ENCODE measurements at places on chromosomes 1 and 21.

DNA sequence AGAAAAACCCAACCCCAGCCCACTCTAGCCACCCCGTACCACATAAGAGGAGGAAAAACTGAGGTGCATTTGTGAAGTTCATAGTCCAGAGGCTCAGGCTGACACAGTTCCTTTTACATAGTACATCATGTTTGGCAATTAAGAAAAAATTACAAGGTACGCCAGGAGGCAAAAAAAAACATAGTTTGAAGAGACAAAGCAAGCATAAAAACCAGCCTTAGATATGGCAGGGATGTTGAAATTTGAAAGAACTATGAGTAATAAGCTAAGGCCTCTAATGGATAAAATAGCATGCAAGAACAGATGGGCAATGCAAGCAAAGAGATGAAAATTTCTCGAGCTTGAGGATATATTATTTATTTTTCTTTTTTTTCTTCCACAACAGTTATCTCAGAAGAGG lies 31.9 kb downstream of the MIXL1 start:
- no peak for DNase-seq

DNA sequence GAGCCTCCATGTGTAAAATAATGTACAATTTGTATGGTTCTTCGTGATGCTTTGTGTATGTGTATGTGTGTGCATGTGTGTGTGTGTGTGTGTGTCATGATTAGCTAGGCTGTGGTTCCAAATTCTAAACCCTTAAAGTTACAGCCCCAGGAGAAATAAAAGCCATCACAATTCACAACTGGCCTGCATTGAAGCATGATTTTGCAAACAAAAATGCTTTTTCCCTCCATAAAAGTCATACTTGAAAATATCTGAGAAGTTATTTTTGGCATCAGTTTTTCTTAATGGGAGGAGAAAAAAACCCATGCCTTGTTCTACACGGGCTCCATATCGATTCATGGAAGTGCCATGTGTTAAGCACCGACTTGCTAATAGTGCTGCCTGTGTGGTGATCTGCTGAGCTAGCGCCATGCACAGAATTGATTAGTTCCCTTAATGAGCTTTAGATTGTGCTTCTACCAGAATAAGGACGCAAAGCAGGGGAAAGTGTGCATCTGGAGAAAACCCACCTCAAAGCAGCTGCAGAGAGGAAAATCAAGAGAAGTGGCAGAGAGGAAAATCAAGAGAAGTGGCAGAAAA lies 207.3 kb downstream of the DSCAM start:
- no peak for DNase-seq

- DNase-seq: no peak
Measured at GRCh38 chr1:38745476-38746401, 113.8 kb downstream of the RRAGC start.

DNA sequence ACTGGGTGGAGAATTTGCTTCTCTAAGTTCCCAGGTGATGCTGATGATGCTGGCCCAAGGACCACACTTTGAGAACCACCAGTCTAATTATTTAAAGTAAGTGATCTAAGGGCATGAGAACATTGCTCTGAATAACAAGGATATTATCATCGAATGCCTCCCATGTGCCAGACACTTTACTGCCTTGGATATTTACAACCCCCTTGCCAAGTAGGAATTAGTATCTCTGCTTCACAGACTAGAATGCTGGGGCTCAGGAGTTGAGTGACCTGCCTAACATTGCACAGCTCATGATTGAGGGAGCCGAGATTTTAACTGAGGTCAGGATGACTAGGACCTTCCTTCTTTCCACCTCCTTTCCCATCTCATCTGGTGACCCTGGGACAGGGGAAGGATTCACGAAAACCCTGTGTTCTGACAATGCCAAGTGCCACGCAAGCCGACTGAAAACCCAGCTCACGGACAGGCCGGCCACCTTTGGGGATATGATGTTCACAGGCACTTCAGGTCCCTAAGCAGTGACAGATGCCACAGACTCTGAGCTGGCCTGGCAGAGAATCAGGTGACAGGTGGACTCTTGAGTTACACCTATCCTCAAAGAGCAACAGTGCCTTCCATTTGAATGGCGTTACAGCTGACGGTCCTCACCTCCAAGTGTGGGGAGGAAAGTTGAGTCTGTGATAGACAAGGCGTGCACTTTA lies 230.7 kb downstream of the TOMM20 start:
- DNase-seq: no peak

GRCh38 chr1:160823296-160823695 lies 27.3 kb downstream of the LY9 start:
- no peak for DNase-seq

DNA sequence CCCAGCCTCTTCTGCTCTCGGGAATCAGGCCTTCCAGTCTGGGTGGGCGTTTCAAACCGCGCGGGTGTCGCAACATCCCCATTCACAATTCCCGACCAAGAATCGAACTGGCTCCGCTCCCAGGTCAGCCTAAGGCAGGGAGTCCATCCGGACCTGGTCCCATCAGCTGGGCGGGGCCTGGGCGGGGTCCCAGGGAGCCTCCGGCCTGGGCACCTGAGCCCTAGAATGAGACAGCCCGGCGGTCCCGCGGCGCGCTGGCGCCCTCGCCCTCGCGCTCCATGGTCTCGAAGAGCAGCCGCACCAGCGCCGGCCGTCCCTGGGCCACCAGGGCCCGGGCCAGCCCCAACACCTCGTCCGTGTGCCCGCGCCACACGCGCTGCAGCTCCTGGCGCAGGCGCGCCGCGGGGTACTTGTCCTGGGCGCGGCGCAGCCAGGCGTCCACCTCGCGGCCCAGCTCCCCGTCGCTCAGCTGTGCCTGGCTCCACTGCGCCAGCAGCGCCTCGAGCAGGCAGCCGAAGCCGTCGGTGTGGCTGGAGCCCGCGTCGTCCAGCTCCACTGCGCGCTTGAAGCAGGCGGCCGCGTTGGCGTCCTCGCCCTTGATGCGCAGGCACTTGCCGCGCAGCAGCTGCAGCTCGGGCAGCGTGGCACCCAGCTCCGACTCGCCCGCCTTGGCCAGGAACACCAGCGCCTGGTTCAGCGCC lies 16.9 kb upstream of the PARS2 start:
- DNase-seq: no peak

- DNase-seq: no peak
Measured at GRCh38 chr1:22628698-22629444, 7.6 kb upstream of the C1QA start.

DNA sequence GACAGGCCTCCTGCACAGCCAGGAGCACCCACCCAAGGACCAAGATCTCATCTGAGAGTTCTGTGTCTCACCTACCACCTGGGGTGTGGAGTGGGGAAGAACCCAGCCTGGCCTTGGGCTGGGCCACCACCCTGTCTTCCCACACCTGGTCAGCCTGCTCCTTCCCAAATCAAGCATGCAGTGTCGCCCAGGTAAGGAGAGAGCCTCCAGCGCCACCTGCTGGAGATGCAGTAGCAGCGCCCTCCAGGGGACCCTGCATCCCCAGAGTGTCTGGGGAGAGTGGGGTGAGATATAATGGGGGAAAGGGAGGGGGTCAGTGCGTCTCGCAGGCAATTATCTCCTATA lies 32.3 kb downstream of the KIAA2013 start:
- peak; percentile 23 for DNase-seq

DNA sequence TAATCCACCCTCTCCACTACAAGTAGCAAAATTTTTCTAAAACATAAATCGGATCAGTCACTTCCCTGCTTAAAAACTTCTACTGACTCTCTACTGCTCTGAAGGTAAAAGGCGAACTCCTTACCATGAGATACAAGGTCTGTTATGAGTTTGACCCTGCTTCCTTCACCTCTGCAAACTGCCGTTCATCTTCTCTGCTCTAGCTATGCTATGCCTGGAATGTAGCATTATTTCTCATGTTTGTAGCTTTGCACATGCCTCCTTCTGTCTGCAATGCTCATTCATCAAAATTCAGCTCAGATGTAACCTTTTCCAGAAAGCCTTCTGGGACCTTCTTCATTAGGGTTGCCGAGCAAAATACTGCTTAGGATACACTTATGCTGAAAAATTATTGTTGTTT lies 30.8 kb downstream of the RPL5 start:
- no peak for DNase-seq
